NCI-H187 treated with DMSO at 0.1 percent for 48 hours (cell line): ENCODE measurements at places on chromosomes 4 and X.

- no peak for DNase-seq
These were observed 7.8 kb downstream of the FBXW7 start for GRCh38 chr4:152528060-152528459.

GRCh38 chr4:666822-667544, 7.1 kb downstream of the ATP5ME start:
- no peak for DNase-seq

GRCh38 chr4:128288689-128289106, 1.1 kb upstream of the PGRMC2 start:
- no peak for DNase-seq

GRCh38 chr4:106583567-106583966, 215.0 kb upstream of the GIMD1 start:
- no peak for DNase-seq

GRCh38 chr4:172202480-172203076, 389.4 kb downstream of the GALNTL6 start:
- no peak for DNase-seq

GRCh38 chrX:134758652-134759051, 100.4 kb upstream of the PLAC1 start:
- no peak for DNase-seq

- no peak for DNase-seq
These were observed 43.1 kb upstream of the KLHL2 start for GRCh38 chr4:165164257-165164656.

DNA sequence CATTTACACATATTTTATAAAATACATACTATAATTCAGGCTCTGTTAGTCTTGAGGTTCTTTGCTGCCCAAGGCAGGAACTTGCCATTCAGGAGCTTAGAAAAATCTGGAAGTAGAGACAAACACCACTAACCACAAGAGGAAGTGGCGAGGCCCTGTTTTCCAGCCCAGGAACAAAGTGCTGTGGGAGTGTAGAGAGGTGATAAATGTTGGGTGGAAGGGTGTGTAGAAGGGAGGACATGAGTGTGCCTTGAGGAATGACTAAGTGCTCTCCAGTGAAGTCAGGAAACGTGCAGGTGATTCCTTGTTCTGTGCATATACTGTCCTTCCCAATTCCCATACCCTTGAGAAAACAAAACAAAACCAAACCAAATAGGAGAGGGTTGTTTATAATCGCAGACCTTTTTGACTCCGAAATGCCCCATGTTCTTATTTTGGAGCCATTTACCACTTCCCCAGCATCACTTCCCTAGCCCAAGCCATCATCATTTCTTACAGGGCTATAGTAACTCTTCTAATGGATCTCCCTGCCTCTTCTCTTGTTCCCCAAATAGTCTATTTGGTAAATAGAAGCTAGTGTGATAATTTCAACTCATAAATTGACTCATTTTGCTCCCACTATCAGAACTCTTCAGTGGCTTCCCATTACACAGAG, 83.2 kb downstream of the GPAT3 start:
- no peak for DNase-seq

DNA sequence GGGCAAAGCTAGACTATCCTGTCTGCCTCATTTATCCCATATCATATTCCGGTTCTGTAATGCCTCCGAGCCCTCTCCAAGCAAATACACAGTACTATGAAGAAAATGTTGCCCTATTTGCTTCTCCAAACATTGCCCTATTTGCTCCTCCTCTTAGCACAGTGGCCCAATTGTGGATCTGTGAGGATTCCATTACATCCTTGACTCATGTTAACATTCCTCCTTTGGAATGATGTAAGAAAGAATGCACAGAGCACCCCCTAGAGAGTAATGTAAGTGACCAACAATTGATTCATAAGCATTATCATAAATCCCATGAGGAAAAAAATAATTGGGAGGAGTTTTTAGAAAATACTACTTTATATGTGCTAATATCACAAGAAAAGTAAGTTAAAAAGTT, 11.3 kb upstream of the BTC start:
- DNase-seq = no peak

DNA sequence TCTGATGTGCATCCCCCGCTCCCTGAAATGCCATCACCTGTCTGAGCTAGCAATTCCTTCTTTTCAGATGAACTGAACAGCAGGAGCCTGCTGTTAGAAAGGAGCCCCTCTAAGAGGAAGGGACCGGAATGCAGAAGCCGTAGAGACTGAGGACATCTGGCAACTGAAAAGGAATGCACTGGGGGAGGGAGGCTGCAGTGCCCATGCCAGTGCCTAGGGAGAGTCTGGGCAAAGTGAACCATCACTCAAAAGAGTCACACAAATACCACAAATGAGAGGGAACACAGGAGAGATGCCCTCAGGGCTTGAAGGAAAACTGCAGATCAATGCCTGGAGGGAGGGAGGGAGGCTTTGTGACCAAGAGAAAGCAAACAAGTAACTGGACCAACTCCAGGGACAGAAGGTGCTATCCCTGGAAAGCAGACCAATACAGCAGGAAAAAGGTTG, 93.9 kb upstream of the CBR4 start:
- DNase-seq = no peak

DNA sequence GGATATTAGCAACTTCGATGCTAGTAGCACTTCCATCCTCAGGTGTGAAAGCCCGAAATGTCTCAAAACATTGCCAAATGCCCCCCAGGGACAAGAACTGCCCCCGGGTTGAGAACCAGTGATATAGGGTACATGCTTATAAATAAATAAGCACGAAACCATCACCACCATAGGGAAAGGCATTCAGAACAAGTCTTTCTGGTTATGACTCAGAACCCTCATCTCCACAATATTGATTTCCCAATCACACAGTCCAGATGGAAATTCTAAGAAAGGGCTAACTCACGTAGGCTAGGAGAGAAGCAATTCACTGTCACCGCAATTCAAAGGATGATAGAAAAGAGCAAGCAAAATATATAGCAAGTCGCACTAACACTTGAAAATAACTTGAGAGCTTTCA, 84.8 kb downstream of the ANOS1 start:
- no peak for DNase-seq

- no peak for DNase-seq
These were observed at the start of gene APLN for GRCh38 chrX:129654652-129655546. TSS of gene APLN (minus strand) at chrX:129654956. CDS start at chrX:129654630, 326 bp downstream.

DNA sequence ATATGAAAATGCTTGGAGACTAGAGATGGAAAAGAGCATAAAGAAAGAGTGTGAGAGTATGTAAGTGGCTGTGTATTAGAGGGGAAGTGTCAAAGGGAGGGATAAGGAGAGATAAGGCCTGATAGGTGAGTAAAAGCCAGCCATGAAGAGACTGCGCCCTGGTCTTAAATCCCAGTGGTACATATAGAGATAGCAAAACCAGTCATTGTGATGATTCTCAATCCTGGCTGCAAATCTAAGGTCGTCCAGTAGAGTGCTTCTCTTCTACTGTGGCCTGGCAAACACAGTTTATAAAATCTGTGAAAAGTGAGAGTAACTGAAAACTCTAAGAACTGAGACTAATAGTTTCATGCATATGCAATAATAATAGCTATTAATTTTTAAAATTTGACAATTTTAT, 86.9 kb downstream of the MAB21L2 start:
- no peak for DNase-seq

DNA sequence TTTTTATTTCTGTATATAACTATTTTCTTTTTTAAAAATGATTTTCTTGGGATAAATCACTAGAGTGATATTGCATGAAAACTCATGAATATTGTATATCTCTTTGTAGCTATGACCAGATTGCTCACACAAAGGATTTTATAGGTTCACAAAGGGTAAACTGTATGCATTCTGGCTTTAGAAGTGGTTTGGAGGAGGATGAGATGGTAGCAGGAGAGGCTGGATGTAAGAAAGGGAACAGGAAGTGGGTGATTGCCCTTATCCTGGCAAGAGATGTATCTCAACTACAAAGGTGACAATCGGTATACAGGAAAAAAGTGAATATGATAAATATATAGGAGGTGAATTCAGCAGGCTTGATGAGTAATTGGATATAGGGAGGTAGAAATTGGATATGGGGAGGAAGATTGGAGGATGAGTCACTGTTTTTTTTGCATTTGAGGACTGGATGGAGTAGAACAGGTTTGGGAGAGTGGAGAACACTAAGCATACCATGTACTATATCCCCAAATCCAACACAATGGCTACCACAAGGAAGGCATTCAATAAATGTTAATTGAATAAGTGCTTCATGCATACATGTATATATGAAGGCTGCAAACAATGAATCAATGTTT, 9.9 kb downstream of the FGG start:
- no peak for DNase-seq

DNA sequence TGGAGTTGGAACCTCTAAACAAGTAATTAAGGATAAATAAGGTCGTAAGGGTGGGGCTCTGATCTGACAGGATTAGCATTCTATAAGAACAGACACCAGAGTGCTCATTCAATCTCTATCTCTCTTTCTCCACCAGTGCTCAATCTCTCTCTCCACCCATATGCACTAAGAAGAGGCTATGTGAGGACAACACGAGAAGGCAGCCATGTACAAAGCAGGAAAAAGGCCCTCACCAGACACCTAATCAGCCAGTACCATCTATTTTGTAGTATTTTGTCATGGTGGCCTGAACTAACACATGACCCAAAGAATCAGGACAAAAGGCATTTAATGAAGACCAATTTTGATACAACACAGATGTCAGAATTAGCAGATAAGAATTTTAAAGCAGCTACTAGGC, 16.8 kb downstream of the RFC1 start:
- DNase-seq = no peak

- DNase-seq = no peak
These were observed 71.8 kb upstream of the GPR34 start for GRCh38 chrX:41616935-41617334.

- no peak for DNase-seq
These were observed 60.4 kb upstream of the IRF2 start for GRCh38 chr4:184534511-184535391.

DNA sequence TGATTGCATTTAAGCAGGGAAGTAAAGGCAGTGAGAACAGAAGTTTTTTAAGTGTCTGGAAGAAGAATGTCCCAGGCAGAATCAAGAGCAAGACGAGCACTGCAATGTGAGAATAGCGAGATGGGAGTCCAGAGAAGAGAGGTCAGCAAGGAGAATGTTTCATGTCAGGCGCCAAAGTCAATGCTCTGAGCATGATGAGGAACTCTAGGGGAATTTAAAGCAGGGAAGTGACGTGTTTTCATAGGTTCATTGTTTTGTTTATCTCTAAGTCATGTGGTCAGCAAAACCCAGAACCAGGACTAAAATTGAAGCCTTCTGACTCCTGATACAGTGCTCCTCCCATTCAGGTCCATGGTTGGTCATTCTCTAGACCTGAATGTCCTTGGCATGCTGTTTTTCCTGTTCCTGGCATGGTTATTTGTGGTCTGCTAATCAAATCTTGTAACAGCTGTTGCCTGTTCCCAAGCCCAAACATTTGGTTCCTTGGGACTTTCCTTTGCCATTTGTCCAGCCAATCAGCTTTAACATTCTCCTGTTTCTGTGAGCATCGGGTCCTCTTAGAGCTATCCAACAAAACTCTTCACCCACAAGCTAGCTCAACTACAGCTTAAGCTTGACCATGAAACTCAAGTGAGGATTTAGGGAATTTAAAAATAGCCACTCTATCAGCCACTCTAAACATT, 37.7 kb downstream of the PTCHD1 start:
- no peak for DNase-seq

- DNase-seq = no peak
These were observed 33.3 kb upstream of the SORCS2 start for GRCh38 chr4:7158991-7159390.

DNA sequence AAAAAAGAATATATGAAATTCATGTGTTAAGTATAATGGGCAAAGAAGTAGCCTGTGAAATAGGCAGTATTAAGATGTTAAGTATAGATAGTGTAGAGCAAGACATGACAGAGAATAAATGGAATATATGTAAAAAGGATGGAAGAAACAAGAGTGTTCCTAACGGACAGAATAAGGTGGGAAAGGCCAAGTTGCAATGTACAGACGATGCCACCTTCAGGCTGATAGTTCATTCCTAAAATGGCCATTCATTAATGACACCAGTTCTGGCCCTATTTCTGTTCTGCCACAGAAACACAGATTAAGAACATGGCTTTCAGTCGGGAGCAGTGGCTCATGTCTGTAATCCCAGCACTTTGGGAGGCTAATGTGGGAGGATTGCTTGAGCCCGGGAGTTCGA, 4.4 kb upstream of the FAM184B start:
- DNase-seq = no peak
